Mammary epithelial cell (primary cell): ENCODE measurements at places on chromosomes 4 and X. TPM values are rescaled to one million over a fixed set of nuclear protein-coding genes. Genes with fewer than 3 reads are reported as not detected.

GRCh38 chr4:37976991-37977470, 16.8 kb downstream of the PTTG2 start:
- peak; percentile 46 for DNase-seq

GRCh38 chrX:132216283-132216682, 3.0 kb downstream of the RAP2C start:
- no peak for DNase-seq

The SLC2A9 gene
- 163 TPM for total RNA-seq

GRCh38 chr4:2079926-2080325, 20.8 kb downstream of the NAT8L start:
- no peak for DNase-seq

DNA sequence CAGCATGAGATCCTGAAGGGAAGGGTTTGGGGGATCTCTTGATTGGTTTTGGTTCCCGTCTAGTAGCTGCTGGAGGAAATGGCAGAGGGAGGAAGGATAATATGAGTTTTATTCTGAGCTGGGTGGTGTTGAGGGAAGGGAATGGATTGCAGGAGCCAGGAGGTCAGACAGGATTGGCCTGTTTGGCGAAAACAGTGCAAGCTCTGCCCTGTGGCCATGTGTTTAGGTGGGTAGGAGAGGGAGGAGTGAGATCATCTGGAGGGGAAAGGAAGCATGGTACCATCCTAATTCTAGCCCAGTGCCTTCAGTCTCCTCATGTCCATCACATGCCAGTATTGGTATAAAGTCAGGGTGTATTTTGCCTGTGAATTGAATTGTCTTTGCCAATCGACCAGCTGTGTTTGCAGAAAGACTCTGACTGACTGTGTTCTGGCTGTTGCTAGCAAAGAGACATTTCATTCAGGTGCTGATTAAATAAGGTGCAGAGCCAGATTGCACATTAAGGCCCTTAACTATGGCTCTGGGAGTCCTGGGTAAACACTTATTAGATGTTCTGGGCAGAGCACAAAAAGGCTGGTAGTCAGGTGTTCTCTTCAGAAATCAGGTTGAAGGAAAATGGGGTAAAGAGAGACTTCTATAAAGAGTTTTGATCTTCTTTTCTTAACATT, 10.0 kb downstream of the TMEM164 start:
- DNase-seq: no peak

The STBD1 gene
- 5.8 and 6.4 TPM in 2 replicates for total RNA-seq

The ETDB gene
- not detected in 2 replicates for total RNA-seq

The CRLF2 gene
- not detected for total RNA-seq

The SCRG1 gene
- 3.0 TPM for total RNA-seq

The EXOC1L gene
- total RNA-seq: not detected in 2 replicates

The CT45A2 gene
- total RNA-seq: not detected in 2 replicates

The MAP9 gene
- 21.8 TPM for total RNA-seq

DNA sequence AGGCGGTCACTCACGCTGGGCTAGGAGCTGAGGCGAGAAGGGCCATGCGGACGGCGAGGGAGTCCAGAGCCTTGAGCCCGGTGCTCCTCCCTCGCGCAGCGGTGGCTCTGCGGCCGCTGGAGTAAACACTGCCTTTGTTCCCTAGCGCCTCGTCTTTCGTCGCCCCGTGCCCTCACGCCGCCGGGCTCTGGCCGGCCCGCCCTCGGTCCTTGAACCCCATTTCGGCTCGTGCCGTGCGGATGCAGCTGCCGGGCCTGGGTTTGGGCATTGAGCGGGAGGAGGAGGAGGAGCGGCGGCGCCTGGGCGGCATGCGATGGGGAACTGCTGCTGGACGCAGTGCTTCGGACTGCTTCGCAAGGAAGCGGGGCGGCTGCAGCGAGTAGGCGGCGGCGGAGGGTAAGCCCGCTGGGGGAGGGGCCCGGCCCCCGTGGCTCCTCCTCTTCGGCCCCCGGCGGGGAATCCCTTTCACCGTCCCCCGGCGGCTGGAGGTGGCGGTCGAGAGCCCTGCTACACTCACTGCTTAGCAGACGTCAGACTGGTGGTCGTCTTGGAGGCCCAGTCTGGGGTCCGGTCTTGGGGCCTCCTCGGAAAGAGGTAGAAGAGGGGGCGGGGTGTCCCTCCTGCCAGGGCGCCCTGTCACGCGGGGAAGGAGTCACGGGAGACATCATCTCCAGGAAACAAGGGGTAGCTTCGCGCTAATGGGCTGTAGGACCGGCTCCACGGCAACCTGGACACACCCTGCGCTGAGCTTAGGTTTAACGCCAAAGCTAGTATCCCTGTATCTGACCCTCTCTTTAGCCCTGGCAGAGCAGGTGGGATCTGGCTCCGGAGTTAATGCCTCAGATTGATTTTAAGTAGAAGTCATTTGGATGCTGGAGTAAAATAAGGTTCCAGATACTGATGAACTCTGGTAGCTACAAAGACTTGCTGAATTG, at the start of gene AP1AR:
AP1AR (plus strand) TSS at position 9 of the 935 bp plus-strand sequence; CDS start at position 314, 305 bp downstream.
- DNase-seq: peak; percentile 74

The COX7B2 gene
- not detected in 2 replicates for total RNA-seq

The RPS6KA6 gene
- total RNA-seq: 5.3 and 7.8 TPM in 2 replicates

DNA sequence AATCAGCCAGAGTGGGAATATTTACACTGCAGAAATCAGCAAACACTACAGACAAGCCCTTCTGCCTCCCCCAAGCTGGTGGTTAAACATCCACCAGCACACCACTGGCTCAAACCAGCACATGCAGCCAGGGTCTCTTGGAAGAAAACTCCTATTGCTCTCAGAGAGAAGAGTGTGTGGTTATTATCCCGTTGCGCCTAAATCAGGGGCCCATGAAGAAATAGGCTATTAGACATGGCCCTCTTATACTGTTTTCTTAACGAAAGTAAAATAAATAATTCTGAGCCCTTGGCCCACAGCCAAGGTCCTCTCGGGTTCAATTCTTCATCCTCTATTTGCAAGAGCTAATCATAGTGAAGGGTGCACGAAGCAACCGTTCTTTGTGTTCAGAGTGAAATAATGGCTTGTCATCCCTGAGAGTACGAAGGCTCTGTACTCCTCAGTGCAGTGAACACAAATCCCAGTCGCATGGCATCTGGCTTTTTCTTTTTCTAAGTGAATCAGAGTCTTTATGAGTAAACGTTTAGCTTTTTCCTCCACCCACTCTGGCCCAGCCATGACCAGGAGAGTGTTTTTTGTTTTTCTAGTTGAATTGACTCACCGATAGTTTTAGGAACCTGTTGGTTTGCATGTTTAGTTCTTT, 33.4 kb upstream of the RBM47 start:
- peak; percentile 85 for DNase-seq

- no peak for DNase-seq
These were observed 347.6 kb upstream of the FAM241A start for GRCh38 chr4:111797455-111798163.
